Right renal pelvis (tissue), 4 donors: ENCODE measurements at places on chromosomes 1 and 21.

GRCh38 chr1:25641931-25642573, 25.5 kb downstream of the MAN1C1 start:
- no peak for DNase-seq

DNA sequence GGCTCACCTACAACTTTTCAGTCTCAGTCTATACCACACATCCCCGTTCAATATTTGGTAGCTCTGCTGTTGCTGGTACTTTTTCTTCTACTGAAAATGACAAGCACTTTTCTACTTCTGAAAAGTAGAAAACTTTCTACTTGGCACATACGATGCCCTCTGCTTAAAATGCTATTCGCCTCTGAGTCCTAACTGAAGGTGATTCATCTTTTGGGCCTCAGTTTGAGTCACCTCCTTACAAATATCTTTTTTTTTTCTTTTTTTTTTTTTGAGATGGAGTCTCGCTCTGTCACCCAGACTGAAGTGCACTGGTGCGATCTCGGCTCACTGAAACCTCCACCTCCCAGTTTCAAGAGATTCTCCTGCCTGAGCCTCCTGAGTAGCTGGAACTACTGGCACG, 136.0 kb upstream of the CYYR1 start:
- no peak for DNase-seq

DNA sequence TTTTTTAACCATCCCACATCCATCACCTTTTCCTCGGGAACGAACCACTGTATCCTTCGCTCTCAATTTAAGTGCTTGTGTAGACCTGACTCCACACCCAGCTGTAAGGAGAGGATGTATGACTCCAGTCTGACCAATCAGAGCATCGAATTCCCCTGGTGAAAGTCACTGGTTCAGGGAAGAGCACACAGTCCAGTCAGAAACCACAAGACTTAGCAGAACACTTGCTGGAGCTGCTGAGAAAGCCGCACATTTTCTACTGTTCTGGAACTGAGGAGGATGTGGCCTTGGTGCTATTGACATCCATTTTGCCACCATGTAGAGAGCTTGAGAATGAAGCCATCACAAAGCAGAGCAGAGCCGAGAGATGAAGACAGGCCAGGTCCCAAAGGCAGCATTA, 59.9 kb upstream of the CNN3 start:
- no peak for DNase-seq

DNA sequence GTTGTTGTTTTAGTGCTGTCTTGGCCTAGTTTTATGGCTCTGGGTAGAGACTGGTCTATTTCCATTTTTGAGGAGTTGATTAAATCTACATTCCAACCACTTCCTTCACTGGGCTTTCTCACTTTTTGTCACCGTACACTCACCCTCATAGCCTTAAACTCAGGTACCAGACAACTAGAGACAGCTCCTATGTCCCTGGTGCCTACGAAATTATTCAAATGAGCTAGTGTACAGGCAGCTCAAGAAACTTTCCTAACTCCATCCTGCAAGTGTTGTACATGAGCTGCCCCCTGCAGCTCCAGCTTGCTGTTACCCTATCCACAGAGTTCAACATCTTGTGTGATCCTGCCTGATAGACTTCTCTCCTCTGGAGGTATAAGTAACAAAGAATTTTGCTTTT, 704.8 kb upstream of the RGS18 start:
- DNase-seq: no peak

DNA sequence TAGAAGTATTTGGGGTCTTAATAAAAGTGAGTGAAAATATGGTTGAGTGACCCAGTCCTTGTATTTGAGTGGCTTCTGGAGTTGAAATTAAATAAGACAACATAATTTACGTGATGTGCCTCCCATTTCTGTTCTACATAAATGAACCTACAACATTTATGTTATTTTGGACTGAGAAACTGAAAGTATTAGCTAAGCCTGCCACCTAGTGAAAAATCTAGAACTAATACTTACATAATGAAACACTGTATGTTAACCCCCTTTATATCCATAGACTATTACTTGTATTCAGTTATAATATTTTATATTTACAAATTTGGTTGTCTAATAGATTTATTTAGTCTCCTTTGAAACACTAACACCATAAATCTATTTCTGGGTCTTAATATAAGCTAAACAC, 298.9 kb downstream of the KCNT2 start:
- DNase-seq: no peak

GRCh38 chr1:63813829-63814277, 40.0 kb downstream of the ROR1 start:
- DNase-seq: no peak

DNA sequence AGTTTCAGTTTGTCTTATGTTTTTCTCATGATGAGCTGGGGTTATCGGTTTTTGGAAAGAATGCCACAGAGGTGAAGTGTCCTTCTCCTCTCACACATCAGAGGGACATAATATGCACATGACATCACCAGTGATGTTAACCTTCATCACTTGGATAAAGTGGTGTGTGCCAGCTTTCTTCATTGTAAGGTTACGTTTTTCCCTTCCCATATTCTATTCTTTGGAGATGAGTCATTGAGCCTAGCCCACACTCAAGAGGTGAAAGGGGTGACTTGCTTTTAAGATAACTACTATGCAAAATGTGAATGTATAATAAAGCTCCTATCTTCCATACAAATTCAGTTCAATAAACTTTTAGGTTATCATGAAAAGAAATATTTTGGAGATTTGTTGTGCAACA, 36.7 kb upstream of the MAGI3 start:
- no peak for DNase-seq

DNA sequence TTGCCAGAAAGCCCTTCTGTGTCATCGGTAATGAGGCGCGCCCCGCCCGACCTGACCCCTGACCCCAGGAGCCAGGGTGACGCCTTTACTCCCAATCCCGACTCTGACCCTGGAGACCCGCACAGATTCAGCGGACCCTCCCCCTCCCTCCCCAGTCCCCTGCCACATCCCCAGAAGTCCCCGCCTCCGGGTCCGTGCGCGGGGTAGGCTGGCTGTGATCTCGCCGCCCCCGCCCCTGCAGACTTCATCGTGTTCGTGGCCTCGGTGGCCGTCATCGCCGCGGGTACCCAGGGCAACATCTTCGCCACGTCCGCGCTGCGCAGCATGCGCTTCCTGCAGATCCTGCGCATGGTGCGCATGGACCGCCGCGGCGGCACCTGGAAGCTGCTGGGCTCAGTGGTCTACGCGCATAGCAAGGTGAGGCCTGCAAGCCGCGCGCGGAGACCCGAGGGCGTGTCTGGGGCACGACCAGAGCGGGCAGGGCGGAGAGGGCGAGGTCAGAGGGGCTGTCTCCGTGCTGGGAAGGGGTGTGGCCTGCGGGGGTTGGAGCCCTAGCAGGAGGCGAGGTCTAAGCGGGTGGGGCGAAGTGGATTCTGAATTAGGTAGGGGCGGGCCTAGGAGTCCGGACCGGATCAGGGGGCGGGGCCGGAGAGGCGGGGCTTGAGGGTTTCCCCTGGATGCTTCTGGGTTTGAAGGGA, 34.8 kb downstream of the KCNQ4 start:
- DNase-seq: no peak

DNA sequence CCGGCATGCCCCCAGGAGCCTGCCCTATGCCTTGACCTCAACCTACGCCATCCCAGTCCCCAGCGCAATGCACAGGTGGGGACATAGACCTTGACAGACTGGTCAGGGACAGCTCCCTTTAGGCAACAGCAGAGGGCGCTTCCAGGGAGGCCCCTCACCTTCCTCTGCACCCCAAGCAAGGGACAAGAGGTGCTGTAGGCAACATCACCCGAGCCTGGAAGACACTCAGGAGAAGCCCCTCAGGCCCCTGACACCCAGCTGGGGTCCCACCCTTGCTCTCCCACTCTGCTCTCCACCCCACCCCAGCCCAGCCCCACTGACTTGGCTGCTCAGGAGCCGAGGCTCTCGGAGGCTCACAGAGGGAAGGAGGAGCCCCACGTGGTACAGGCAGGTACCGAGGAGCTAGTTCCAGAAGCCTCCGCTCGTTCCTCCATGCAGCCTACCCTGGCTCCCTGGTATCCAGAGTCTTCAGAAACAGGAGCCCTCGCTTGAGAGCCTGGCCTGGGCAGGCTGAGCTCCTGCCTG, 2.4 kb upstream of the WNT3A start:
- DNase-seq: no peak

DNA sequence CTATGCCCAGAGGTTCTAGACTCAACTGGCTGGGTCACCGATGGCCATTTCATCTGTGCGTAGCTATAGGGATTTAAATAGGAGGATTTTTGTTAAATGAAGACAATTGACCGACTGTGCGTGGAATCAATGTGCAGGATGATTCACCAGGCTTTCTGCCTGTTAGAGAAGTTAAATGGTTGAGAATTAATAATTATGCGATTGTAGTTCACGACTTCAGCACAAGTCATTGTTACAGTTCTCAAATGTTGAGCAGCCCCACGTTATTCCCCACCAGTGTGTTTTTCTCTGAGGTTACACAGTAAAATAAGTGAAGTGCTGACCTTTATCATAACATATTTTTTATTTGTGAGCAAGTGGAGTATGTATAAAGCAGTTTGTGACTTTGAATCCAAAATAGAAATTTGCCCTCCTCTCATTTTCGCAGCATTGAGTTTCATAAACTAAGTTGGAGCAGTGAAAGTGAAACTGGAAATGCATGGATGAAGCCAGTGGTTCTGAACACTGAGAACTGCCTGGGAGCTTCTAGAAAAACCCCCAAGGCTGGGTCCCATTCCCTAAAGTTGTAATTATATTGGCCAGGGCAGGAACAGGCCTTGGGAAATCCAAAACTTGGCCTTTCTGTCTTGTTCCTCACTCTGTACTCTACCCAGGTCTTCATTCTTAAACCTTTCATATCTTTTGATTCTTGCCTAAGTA, 102.6 kb downstream of the GALNT2 start:
- DNase-seq: no peak

- DNase-seq: no peak
Measured at GRCh38 chr1:69121723-69122122, 446.0 kb upstream of the LRRC7 start.

DNA sequence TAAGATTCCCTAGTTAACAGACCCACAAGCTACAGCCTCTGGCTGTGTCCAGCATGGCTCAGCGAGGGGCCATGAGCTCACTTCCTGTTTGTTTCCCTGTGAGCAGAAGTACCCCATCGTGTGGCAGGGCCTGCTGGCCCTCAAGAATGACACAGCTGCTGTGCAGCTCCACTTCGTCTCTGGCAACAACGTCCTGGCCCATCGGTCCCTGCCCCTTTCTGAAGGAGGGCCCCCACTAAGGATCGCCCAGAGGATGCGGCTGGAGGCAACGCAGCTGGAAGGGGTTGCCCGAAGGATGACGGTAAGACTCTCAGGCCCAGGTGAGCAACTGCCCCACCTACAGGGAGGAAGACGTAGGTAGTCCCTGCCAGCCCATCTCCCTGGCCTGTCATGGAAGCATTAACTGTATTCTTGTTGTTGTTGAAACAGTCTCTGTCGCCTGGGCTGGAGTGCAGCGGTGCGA, 38.2 kb downstream of the ZBTB17 start:
- DNase-seq: no peak

GRCh38 chr1:25804244-25804963, 4.4 kb downstream of the SELENON start:
- DNase-seq: no peak

- DNase-seq: no peak
Measured at GRCh38 chr1:154318386-154318785, 2.5 kb upstream of the AQP10 start.

GRCh38 chr1:159067699-159068621, 8.6 kb downstream of the AIM2 start:
- no peak for DNase-seq

- no peak for DNase-seq
Measured at GRCh38 chr1:156922986-156923669, 2.7 kb downstream of the LRRC71 start.

DNA sequence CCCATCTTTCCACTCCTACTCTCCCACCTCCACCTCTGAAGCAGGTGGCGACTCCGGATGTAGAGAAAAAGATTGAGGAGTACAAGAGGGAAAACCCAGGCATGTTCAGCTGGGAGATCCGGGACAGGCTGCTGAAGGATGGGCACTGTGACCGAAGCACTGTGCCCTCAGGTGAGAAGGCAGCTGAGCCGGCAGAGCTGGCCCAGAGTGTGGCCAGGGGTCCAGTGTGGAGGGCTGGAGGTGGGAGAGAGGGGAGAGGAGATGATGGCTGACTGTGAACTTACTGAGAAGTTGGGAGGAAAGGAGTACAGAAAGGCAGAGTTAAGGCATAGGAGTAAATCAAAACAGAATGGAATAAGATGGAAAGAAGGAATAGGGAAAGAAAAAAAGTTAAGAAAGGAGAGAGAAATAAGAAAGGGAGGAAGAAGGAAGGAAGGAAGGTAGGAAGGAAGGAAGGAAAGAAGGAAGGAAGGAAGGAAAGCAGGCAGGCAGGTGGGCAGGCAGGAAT, 4.5 kb downstream of the PAX7 start:
- no peak for DNase-seq

GRCh38 chr21:26449161-26449560, 123.9 kb downstream of the CYYR1 start:
- DNase-seq: no peak

- no peak for DNase-seq
Measured at GRCh38 chr1:6244401-6245049, 546 bp downstream of the HES3 start.

DNA sequence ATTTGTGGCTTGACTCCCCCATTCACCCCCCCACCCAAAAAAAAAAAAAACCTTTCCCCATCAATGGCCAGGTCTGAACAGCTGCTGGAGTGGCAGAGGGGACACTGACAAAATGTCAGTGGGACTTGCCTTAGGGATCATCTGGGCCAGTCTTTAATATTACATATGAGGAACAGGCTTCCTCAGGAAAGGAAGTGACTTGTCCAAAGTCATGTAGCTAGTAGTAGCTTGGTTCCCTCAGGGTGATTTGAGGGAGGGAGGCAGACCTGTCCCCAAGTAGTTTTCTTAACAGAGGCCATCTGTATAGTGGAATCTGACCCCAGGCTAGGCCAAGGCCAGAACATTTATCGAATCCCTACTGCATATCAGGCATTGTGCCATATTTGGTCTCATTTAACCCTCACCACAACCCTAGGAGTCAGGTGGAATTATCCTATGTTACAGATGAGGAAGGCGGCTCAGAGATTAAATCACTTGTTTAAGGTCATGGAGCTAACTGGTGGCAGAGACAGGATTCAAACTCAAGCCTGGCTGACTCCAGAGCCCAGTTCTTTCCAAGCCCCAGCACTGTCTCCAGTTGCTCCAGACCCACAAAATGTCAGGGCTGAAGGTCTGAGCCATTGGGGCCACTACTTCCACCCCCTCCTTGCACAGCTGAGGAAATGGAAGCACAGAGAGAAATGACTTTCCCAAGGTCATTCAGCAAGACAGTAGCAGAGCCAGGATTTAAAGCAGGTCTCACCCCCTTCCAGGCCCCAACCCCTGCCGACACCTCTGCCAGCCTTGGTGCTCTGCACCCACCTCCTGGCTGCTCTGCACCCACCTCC, 10.4 kb downstream of the ZBTB7B start:
- DNase-seq: no peak

- no peak for DNase-seq
Measured at GRCh38 chr1:230232371-230232771, 165.3 kb downstream of the GALNT2 start.
